ENCODE measurements at places on chromosomes 7 and 10.

DNA sequence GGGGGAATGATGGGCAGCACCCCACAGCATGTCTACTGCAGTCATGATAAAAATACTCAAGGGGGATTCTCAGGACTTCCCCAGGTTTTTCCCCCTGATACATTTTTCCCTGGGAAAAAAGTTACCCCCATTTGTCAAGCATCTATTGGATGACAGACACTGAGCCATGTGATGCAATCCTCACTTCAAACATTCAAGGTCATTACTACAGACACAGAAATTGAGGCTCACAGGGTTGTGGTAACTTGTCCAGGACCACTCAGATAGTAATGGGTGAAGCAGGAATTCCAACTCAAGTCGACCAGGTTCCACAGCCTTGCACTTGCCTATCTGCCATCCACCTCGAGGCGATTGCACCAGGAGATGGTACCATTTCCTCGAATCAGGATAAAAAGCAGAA, 31.7 kb downstream of the PPP1R3C start:
- DNase-seq: no peak

- DNase-seq: no peak
Observed at GRCh38 chr10:130691776-130692175, 555.6 kb downstream of the GLRX3 start.

GRCh38 chr10:34644224-34644623, 170.9 kb downstream of the PARD3 start:
- DNase-seq: no peak

- peak; percentile 13 for DNase-seq
Observed at GRCh38 chr7:102439963-102440795, 6.8 kb downstream of the ORAI2 start.

DNA sequence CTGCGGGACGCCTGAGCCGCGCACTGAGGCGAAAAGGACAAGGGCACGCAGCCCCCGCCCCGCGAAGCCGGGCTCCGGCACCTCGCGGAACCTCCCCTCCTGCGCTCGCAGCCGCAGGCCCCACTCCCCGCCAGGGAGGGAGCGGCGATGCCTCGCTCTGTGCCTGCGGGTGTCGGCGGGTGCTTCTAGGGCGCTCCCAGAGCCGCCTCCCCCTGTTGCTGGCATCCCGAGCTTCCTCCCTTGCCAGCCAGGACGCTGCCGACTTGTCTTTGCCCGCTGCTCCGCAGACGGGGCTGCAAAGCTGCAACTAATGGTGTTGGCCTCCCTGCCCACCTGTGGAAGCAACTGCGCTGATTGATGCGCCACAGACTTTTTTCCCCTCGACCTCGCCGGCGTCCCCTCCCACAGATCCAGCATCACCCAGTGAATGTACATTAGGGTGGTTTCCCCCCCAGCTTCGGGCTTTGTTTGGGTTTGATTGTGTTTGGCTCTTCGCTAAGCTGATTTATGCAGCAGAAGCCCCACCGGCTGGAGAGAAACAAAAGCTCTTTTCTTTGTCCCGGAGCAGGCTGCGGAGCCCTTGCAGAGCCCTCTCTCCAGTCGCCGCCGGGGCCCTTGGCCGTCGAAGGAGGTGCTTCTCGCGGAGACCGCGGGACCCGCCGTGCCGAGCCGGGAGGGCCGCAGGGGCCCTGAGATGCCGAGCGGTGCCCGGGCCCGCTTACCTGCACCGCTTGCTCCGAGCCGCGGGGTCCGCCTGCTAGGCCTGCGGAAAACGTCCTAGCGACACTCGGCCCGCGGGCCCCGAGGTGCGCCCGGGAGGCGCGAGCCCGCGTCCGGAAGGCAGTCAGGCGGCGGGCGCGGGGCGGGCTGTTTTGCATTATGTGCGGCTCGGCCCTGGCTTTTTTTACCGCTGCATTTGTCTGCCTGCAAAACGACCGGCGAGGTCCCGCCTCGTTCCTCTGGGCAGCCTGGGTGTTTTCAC, 519 bp downstream of the ITGB8 start:
- DNase-seq: peak; percentile 66

GRCh38 chr7:137886281-137886680, 39.5 kb upstream of the DGKI start:
- no peak for DNase-seq

- no peak for DNase-seq
Observed at GRCh38 chr7:46933596-46933995, 648.3 kb downstream of the TNS3 start.

DNA sequence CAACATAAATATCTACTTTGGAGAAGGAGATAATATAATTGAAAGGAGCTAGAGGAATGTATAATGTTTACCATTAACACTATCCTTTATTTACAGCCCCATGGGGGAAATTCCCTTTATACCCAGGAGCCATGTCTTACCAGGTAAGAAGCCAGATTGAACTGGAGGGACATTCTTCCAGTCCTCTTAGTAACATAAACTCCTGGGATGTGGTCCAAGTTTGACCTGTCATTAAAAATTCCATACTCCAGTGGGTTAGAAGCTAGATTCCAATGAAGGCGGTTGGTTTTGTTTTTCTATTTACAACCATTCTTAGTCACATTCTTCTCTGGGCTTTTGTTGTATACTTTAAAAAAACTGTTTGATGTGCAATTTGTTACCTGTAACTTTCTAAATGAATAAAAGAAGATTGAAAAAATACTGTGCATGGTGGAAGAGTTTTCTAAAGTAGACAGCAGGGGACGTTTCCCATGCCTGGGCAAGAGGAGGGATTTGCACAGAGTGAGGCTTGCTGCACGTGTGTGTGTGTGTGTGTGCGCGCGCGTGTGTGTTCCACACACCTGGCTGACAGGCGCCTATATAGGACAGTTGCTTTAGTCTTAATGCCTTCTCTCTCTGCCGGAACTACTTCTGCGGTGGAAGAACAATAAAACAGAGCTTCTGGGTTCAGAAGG, 2.0 kb downstream of the PLCE1 start:
- DNase-seq: no peak

DNA sequence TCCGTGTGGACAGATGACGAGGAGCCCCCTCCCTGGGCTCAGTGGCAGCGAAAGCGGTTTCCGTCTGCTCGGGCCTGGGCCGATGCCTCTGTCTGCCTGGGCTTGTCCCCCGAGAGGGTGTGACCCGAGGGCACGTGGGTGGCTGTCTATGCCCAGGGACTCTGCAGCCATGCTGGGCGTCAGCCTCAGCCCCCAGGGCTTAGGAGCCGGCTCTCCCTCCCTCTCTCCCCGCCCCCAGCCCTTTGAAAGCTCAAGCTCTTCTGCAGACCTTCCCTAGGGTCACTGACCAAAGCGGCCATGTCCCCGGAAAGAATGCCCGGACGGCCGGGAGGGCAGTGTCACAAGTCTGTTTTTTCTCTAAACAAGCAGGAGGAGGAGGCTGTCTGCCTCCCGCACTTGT, 7.1 kb downstream of the MICALL2 start:
- no peak for DNase-seq

- DNase-seq: no peak
Observed at GRCh38 chr7:13989949-13990305, 461 bp upstream of the ETV1 start.

GRCh38 chr7:15556339-15557105, 5.3 kb downstream of the AGMO start:
- DNase-seq: no peak

DNA sequence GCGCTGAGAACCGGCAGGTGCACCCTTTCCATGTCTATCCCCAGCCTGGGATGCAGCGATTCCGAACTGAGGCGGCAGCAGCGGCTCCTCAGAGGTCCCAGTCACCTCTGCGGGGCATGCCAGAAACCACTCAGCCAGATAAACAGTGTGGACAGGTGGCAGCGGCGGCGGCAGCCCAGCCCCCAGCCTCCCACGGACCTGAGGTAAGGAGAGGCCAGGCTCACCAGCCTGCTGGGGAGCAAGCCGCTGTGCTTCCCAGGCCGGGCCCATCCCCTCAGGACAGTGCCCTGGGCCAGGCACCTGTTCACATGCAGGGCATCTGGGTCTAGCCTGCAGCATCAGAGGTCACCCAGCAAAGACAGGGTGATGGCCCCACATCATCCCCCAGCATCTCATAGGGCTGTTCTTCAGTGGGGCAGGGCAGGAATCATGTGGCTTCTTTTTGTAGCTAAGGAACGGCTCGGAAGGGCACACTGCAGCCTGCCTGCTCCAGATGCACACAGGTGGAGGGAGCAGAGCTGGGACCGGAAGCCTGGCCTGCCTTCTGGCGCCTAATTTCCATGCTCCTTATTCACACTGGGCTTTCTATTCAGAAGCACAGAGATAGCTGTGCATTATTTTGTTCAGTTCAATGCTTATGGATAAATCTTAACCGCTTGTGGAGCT, 18.9 kb downstream of the BAG3 start:
- no peak for DNase-seq

DNA sequence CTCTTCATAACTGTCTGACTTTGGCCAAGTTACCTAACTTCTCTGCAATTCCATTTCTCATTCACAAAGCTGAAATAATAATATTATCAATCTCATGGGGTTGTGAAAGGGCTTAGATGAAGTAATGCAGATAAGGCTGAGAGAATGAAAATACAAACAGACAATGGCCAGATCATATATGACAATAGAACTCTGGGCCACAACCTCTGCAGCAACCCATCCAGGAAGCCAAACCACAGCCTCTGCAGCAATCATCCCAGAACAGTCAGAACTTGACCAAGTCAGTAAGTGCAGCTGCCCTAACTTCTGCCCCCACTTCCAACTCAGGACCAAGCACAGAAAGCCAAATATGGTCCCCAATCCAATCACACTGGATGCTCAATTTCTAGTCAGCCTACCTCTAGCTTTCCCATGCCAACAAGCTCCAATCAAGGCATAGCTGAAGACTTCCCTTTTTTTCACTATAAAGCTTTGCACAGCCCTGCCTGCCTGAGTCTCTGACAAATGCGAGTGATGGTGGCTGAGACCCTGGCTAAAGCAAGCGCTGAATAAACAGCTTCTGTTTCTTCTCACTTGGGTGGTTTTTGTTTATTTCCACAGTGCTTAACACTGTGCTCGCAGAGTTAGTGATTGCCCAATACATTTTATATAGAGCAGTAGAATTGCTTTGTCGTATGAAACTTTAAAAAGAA, 34.8 kb upstream of the TNPO3 start:
- DNase-seq: no peak

GRCh38 chr7:118734541-118734940, 510.0 kb downstream of the ANKRD7 start:
- DNase-seq: no peak

DNA sequence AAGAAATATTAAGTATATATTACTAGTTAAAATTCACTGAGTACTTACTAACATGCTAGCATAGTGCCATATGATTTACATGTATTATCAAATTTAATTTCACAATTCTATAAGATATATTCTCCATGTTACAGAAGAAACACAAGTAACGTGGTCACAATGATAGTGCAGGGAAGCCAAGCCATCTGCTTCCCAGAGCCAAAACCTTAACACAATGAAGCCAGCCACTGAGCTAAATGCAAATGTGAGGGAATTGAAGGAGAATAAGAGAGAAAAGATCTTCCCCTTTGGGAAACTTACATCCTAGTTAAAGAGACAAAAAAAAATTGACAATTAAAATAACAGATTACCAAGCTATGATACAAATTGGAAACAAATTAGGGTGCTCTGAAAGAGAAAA, 63.6 kb downstream of the ELAPOR2 start:
- no peak for DNase-seq

DNA sequence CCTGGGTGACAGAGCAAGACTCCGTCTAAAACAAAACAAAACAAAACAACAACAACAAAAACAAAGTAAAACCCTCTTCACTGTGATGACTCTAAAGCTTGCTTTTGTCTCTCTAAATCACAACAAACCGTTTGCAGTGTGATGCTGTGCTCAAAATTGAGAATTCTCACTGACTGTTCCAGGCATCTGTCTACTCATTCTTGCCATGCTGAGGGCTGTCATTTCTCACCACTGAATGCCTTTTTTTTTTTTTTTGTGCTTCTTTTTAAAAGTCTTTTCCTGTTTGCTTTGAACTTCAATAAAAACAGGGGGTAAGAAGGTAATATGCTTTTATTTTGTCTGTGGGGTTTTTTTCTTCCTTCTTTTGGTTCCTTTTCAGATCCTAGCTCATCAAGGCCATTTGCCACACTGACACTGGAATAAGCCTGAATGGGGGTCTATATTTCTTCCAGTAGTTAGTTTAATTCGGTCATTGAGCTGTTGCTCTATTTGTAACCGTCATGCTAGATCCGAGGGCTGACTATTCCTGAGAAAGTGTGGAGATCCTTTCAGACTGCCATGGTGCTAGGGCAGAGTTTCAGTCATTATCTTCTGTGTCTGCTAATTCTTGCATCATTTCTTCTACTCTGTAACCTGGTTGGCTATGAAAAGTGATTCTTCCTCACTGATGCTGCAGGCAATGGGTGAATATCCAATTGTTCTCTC, 10.6 kb downstream of the FAS start:
- DNase-seq: no peak

GRCh38 chr10:8035006-8035640, 19.4 kb upstream of the GATA3 start:
- DNase-seq: no peak

GRCh38 chr7:127473409-127473808, 80.9 kb upstream of the ZNF800 start:
- no peak for DNase-seq

DNA sequence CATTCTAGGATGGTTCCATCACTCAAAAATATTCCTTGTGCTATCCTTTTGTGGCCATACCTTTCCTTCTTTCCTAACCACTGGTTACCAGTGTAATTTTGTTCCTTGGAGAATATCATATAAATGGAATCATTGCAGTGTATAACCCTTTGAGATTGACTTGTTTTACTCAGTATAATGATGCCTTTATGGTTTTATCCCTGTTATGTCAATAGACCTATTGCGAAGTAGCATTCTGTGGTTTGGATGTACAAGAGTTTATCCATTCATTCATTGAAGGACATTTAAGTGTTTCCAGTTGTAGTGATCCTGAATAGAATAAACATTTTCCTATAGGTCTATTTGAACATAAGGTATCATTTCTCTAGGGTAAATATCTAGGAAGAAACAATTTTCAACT, 54.2 kb downstream of the RBM33 start:
- no peak for DNase-seq

GRCh38 chr7:47100817-47101435, 481.0 kb downstream of the TNS3 start:
- no peak for DNase-seq

GRCh38 chr7:99395616-99396327, 12.6 kb downstream of the PDAP1 start:
- DNase-seq: no peak

GRCh38 chr10:130512936-130513335, 376.7 kb downstream of the GLRX3 start:
- no peak for DNase-seq

DNA sequence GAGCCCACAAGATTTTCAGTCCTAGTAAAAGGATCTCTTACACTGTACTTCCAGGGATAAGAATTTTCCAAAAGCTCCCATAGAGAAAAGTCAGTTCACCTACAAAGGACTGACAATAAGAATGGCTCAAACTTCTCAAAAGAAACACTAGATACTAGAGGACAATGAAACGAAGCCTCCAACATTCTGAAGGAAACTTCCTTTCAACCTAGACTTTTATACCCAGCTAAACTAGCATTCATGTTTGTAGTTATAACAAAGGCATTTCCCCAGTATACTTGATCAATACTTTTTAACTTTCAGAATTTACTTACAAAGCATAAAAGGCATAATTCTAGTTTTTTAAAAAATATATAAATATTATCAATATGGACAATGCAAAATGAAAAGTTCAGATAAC, 41.0 kb upstream of the DNAAF5 start:
- no peak for DNase-seq
